ENCODE measurements at places on chromosomes 11 and 22.

DNA sequence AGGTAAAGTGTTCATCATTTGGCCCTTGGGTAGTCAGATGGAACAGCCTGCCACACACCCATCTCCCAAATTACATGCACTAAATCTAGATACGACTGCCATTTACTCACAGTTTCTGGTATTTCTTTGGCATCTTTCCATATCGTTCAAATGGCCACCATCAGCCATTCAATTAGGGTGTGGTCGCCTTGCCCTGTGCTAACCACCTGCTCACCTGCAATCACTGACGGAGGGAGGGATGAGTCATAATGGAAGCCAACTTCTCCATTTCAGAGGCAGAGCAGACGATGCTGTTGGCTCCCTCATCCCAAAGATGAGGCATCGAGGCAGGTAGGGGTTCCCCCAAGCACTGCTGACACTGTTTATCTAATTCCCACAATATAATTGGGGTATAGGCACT is 14.6 kb downstream of the MS4A6A start:
- no peak for DNase-seq

DNA sequence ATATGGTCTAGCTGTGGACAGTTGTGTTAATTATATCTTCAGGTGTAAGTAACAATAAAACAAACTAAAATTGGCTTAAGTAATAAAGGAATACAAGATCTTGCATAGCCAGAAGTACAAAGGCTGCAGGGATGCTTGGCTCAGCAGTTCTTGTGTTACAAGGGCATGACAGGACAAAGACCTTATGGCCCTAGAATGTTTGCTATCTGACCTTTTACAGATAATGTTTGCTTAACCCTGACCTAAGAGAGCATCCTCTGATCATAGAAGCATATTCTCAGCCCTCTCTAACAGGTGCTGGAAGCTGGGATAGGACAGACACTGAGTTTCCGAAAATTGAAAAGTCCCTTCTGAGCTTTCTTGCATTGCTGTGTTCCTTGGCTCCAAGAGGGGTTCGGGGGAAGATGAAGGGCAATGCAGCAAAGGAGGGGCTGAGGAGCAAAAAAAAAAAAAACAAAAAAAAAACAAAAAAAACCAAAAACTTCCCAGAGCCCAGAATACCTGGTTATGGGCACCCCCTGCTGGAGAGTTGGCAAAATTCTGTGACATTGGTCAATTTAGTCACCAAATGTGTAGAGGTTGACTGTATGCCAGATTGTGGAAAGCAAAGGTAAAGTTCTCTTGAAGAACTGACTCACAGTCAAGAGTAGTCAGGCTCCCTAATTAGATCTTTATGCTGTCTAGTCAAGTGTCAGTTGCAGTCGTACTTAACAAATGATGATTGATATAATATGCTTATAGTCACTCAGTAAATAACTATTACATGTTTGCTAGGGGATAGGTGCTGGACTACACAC is 10.4 kb upstream of the HIKESHI start:
- peak; percentile 43 for DNase-seq

DNA sequence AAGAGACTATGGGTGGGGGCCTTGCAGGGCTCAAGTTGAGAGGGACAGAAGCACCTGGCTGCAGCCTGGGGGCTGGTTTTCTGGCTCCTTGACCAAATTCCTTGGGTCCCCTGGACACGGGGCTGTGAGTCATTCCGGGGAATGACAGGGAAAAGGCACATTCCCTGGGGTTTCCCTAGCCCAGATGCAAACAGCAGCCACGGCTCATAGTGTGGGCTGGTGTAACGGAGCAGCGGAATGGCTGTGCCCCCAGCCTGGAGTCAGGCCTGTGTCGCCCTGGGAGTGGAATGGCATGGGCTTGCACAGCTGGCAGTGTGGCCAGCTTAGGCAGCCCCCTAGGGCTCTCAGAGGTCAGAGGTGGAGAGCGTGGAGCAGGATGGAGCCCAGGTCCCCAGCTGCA is 77.6 kb upstream of the KCNQ1OT1 start:
- DNase-seq = no peak

DNA sequence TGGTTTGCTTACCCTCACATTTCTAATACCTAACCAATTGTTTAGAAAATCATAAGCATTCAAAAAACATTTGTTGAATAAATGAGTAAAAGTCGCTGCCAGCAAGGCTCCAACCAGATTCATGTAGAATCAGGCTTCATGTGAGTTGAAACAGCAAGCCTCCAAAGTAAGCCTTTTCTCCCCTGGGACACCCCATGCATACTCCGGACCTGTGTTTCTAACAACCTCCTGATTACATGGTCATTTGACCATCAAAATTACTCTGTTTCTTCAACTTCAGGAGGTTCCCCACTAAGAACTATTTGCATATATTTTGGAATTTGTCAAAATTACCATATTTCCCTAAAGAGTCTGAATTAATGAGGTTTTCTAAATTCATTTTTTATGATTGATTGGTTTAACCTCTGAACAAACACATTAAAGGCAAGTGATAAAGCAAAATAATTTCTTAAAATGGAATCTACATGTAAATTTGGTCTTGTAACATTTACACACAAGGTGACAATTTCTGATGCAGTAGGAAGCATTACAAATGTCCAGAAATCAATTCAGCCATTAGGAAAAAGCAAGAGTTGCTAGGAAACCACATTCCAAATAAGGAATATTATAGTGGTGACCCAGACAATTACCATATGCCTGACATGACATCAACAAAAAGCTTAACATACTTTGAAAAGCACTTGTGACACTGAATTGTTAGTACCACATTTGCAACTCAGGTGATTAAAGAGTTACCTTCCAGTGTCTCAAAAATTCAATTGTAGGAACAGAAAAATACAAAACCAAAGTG is 252.6 kb downstream of the GUCY1A2 start:
- no peak for DNase-seq

DNA sequence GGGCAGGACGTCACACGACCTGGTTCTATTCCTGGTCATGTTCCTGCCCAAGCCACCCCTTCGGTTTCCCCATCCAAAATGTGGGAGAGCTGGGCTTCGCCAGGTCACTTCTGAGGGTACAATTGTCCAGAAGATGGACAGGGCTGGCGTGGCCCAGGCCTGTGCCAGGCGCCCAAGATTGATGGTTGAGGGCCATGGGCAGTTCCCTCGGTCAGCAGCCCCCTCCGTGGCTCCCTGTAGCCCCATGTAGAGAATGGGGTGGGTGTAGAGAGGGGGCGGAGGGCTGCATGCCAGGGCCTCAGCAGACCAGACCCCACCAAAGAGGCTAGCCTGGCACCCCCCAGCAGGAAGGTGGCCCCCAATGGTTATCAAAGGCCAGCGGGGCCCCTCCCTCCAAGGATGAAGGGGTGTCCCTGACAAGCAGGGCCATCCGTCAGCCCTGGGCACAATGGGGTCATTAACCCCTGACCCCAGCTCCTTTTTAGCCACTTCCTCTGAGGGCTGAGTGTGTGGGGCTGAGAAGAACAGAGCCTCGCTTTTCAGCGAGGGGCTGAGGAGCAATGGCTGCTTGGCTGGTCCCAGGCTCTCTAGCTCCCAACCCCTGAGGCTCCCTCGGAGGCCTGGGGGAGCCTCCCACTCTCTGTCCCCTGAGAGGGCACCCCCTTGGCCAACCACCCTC is 11.0 kb upstream of the PICK1 start:
- DNase-seq = no peak

DNA sequence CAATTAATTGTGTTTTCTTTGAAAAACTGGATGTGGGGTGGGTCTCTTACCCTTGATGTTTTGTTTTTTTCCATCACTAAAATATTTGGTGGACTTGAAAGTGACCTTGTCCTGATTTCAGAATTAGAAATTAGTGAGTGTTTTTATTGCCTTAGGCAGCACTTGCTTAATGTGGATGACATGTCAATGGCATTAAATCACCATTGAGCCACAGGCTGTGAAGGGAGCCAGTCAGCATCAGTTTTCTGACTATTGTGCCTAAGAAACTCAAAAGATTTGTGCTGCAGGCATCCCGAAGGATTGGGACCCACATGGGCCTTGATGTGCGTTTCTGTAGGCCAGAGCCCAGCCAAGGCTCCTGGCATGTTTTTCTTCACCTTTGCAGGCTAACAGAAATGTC is 53.8 kb downstream of the SWAP70 start:
- no peak for DNase-seq

GRCh38 chr11:69732910-69733309 is 29.1 kb upstream of the FGF19 start:
- DNase-seq = no peak

DNA sequence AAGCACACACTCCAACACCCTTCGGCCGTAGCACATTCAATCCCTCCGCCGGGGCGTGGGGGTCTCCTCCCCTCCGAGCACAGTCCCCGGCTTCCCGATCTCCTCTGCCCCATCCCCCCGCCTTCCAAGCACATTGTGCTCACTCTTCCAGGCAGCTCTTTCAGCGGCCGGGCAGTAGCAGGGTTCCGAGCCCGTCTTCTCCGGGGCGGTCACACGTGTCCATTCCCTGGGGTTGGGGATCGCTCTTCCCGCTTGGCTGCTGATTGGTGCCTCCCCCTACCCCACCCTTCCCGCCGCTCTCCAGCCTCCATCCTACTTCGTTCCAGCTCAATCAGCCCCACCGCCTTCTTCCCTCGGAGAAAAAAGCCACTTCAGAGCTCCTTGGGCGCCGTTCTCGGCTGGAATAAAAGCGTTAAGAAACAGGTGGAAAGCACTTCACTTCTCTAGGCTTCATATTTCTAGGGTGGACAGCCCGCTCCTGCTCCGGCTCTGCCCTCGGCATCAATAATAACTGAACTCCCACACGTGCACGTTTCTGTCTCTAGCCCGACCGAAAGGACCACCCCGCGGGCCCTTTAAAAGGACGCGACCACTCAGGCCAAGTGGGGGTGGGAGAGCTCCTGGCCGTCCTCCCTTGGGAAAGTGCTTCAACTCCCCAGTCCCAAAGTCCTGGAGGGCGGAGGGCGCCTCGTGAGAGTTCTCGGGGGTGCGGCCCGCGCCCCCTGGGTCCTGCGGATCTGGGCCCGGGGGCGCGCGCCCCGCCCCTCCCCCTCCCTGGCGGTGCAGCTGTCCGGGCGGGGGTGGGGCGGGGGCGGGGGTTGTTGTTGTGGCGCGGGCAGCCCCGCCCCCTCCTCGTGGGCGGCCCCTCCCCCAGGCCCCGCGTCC is 464 bp upstream of the CECR2 start:
- peak; percentile 86 for DNase-seq

GRCh38 chr11:1435820-1436467 is 46.2 kb downstream of the BRSK2 start:
- DNase-seq = peak; percentile 66

All from H9 (cell line).